ENCODE measurements at places on chromosomes 11 and 22. TPM values are rescaled to one million over a fixed set of nuclear protein-coding genes. Genes with fewer than 3 reads are reported as not detected.

MYO7A gene
- 2.3 TPM for total RNA-seq

PGR gene
- 0.92 TPM for total RNA-seq

DDX6 gene
- 86.9 TPM for total RNA-seq

DRICH1 gene
- total RNA-seq, result 0.85 TPM
